ENCODE measurements at places on chromosomes 1 and 21.

DNA sequence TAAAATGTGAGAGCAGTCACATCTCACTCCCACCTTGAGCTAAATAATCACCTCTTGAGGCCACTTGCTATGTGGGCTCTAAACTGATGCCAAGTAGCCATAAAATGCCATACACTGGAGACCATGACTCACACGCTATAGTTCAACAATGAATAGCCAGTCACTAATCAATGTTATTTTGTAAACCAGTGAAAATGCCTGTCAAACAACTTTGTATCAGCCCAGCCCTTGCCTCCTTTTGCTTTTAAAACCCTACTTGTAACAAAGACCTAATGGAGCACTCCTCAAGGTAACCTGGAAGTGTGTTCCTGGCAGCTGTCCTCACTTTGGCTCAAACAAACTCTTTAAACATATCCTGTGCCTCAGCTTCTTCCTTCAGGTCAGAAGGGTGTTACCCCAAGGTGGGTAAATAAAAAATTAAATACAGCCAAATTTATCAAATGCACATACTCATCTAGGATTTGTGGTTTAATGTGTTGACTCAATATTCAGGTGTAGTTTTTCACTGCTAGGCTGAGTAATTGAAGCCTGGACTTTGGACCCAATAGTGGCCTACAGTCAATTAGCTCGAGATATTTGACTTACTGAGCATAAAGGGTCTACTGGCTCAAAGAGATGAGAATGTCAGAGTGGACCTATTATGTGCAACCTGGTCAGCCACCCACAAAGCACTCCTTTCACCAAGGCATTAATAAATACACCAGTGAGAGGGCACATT is 154.3 kb downstream of the COQ8A start:
- no peak for DNase-seq

GRCh38 chr1:57887964-57888491 is 464.2 kb upstream of the DAB1 start:
- no peak for DNase-seq

- DNase-seq: no peak
Observed at GRCh38 chr1:236997361-236997760, 6.9 kb downstream of the MT1HL1 start.

- no peak for DNase-seq
Observed at GRCh38 chr1:3015269-3015635, 6.0 kb upstream of the ACTRT2 start.

DNA sequence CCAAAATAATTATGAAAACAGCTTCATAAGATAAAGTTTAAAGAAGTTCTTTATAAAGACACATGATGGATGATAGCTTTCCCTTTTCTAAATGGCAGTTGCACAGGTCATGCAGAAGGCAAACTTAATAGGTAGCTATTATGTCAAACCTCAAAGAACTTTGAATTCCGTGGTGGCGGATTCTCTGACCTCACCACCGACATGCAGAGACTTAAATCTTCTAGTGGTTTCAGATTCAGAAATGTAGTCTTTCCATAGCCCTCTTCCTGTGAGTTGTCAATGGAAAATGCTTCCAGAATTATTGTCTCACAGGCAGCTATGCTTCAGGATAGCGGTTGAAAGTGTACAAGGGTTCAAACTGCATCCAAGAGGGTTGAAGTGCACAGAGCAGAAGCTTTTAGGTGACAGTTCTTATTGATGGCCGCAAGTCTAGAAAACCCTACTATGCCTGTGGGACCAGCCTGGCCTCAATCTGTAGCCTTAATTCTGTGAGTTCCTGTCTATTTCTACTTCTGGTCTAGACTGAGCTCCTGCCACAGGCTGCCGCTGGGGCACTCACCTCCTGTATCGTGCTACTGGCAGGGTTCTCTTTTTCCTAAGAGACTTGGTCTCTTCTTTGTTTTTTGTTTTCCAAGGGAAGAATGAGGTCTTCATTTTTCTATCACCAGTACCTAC is 117.0 kb upstream of the ERRFI1 start:
- DNase-seq: no peak

DNA sequence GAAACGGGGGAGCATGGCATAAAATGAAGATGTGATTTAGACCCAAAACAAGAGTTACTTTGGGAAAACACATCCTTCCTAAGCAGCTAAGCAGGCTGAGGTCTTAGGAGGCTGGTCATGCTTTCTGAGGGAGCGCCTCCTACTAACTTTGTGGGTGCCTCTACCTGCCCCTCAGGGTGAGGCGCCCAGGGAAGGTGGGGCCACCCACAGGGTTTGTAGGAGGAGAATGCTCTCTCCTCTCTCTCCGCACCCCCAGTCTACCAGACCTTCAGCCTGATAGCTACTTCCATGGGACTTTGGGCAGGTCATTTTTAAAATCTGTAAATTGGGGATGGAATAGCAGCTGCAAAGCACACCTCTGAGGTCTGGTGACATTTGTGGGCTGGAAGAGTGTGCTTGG is 23.8 kb downstream of the SLC27A3 start:
- DNase-seq: no peak

- no peak for DNase-seq
Observed at GRCh38 chr1:58190267-58190988, 356.1 kb downstream of the OMA1 start.

DNA sequence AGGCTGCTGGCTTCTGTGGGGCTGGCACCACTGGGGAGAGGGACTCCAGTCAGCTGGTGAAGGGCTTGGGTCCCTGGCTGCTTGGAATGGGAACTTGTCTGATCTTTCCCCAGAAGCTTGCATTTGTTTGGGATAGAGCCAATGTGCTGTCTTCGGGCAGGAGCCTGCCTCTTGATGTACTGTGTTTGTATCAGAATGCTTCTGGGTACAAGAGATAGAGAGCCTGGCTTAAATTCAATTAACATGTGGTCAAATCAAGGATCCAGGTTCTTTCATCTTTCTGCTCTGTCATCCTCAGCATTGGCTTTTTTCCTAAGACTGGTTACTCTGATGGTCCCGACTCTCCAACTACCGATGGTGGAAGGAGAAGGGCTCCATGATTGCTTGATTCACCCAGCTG is 16.0 kb upstream of the PROK1 start:
- DNase-seq: no peak

DNA sequence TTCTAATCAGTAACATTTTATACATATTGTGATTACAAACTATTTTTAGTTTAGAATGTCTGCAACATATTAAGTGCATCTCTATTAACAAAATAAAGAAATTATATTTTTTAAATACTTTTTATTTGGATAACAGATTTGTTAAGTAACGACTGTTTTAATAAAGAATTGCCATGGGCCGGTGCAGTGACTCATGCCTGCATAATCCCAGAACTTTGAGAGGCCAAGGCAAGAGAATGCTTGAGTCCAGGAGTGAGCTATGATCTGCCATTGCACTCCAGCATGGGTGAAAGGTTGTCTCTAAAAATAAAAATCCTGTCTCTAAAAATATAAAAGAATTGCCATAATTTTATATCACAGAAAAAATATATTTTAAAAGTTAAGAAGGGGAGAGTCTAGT is 4.1 kb downstream of the LRRIQ3 start:
- no peak for DNase-seq

- DNase-seq: peak; percentile 40
Observed at GRCh38 chr1:84724128-84724860, 34.0 kb upstream of the SSX2IP start.

DNA sequence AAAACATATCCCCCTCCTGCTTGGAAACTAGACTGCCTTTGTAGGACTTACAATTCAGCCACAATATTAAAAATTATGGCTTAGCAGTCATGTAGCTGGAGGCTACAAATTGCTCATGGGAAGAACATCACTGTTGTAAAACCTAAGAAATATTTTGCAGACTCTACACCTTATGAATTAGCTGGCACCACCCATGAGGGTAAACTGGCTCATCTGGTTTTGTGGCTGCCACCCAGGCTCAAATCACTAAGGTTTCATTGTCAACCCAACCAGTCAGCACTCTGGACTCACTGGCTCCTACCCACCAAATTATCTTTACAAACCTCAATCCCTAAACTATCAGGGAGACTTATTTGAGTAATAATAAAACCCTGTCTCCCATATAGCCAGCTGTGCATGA is 100.7 kb upstream of the OLFM3 start:
- DNase-seq: no peak

DNA sequence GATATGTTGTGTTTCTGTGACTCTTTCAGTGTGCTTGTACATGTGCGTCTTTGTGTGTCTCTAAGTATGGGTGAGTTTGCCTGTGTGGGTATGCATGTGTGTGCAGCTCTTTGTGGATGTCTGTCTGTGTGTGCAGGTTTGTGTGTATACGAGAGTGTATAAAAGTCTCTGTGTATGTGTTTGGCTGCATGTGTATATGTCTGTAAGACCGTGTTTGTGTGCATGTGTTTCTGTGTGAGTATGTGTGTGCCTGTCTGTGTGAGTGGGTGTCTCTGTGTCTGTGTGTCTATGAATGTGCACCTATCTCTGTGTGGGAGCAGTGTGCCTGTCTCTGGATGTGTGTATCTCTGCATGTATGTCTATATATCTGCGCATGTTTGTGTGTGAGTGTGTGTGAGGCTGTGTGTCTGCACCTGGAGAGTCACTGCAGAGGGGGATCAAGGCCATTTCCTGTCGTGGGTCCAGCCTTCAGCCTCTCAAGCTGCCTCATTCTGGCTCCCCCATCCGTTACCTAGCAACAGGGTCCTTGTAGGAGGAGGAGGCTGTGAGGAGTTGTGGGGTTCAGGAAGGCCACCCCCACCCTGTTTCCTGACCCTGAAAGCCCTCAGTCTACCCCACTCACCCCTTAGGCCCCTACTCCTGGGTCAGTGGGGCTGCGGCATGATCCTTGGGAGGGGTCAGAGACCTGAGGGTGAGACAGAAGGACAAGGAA is 10.4 kb downstream of the FGR start:
- no peak for DNase-seq

- no peak for DNase-seq
Observed at GRCh38 chr1:54663725-54664124, 22.1 kb downstream of the MROH7 start.

DNA sequence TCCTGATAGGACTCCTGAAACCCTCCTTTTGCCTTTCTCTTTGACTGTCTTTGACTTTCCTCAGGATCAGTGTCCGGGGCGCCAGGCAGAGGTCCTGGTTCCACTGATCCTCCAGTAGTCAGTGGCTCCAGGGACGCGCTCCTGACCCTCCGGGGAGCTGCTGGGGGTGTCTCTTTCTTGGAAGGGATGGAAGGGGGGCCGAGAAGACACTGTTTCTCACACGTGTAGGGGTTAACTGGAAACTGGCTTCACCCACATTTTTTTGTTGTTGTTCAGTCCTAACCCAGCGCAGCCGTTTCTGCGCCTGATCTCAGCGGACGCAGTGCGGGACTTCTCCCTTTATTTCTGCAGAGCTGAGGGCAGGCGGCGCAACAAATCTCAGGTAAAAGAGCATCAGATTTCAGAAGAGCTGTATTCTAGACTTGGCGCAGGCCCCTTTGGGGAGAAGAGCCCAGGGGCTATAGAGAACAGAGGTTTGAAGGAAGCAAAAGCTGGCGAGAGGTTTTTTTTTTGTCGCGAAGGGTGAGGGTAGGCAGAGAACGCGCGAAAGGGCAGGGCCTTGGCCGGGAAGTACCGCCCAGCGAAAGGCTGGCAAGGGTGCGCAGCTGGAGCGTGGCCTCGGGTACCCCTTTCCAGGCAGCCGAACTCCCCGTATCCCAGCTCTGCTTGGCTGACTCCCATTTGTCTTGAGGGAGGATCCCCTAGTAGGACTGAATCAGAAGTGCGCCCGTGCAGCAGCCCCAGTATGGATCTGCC is 4.3 kb upstream of the LHX9 start:
- DNase-seq: no peak

- no peak for DNase-seq
Observed at GRCh38 chr21:38800924-38801744, 4.6 kb upstream of the ETS2 start.

DNA sequence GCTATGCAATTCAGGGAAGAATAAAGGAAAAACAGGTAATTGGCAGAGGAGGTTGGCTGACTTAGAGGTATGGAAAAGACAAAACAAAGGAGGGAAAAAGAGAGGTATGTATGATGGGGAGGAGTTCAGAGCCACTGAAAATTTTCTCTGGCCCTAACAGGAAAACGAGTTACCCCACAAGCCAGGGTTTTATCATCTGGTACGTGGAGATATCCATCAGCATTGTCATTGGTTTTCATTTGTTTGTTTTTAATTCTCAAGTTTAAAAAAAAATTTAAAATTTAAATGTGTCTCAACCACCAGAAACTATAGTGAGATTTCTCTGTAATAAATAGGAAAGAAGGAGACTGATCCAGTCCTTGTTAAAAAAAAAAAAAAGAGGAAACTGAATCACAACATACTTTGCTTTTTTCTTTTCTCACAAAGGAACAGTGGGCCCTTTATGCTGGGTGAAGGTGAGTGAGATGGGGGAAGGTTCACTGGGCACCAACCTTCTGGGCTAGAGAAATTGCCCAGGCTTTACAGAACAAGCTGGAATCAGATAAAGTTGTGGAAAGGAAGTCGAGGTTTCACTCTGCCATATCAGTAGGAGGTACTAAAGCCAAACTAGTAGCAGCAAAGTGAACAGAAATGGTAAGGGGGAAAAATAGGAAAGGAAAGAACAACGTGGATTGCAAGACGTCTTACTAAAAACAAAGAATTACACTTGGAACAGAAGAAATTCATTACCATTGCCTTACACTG is 2.7 kb downstream of the IFNAR2 start:
- no peak for DNase-seq

GRCh38 chr21:16644685-16645084 is 868.2 kb upstream of the CXADR start:
- DNase-seq: no peak

GRCh38 chr1:212586206-212587015 is 22.1 kb upstream of the ATF3 start:
- DNase-seq: no peak

All from endothelial cell (in vitro differentiated cells).